ENCODE measurements at places on chromosomes 16 and 17. TPM values are rescaled to one million over a fixed set of nuclear protein-coding genes. Genes with fewer than 3 reads are reported as not detected.

GRCh38 chr16:56346131-56346890, 79.0 kb downstream of the AMFR start:
- DNase-seq: peak; percentile 29

DNA sequence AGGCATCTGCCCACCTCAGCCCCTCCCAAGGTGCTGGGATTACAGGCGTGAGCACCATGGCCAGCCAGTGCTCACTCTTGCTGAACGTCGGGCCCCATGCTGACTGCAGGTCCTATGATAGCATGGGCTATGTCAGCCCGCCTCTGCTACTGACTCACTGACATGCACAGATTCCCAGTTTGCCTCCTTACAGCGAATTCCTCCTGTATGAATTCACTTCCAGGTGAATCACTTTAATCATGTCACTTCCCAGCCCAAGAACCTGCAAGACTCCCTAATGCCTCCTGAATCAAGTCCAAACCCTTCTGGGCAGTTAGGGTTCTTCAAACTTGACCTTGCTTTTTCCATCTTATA, 16.1 kb upstream of the UBTF start:
- no peak for DNase-seq

GRCh38 chr16:63806794-63807506, 1314.9 kb downstream of the CDH11 start:
- no peak for DNase-seq

CCL16 gene
- not detected for total RNA-seq

- no peak for DNase-seq
Measured at GRCh38 chr17:3843935-3844516, 2.0 kb downstream of the NCBP3 start.

GRCh38 chr17:20095336-20096080, 86.3 kb downstream of the SPECC1 start:
- DNase-seq: peak; percentile 85

GRCh38 chr16:48013491-48013901, 142.3 kb downstream of the ABCC12 start:
- DNase-seq: no peak

DNA sequence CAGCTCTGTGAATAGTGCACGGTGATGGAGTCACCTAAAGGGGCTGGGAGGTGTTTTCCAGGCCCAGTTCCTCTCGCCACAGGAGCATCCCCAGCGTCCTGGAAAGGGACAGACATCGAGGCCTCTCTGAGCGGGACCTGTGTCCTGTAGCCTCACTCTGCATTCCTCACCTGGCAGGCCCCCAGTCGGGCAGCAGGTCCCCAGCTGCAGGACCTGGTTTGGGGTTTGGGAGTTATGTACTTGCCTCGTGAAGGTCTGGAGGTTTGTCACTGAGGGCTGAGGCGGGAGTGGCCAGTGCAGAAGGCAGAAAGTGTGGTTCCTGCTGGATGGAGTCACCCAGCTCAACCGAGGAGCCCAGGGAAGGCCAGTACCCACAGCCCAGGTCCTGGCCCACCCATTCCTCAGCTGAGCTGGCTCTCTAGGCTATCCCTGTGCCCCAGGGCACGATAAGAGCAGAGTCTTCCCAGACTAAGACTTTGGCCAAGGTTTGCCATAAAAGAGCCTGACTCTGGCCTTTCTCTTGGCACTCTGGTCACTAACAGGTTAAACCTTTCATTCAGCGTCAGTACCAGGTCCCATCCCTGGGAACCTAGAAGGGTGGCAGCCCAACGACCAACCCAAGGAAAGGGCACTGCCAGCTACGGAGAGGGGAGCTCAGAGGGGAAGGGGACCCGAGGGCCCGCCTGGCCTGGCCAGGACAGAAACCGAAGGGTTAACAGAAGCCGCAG, 24.4 kb downstream of the TBX4 start:
- DNase-seq: no peak

CORO7 gene
- 11.6 TPM for total RNA-seq

DNA sequence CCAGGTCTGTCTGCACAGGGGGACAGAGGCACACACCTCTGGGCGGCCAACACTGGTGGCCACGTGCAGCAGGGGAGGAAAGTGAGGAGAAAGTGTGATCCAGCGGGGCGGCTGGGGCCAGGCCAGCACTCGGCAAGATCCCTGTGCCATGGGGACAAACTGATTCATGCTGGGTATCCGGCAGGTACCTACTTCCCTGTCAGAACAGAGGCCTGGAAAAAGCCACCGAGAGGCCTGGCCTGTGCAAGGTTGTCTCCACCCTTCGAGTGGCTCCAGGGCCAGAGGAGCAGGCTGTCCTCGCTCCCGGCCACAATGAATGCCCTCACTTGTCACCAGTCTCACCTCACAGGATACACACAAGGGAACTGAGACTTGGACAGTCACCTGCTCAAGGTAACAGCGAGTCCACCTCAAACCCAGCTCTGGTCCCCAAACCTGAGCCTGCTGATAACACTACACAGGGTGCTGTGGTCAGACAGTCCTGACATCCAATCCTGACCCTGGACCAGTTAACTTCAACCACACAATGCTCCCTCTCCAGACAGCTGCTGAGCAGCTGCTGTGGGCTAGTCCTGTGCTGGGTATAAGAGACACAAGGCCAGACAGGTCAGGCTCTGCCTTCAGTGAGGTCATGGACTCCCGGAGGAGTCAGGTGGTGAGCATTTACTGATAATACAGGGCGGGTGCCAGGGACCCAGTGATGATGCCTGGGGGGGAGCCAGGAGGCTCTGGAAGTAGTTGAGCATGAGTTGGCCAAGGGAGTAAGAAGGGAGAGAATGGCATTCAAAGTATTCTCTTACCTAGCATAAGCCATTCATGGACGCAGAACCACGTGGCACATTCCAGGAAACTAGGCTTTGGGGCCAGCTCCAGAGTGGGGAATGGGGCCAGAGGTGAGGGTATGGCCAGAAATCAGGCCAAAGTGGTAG, 53.0 kb downstream of the VAC14 start:
- DNase-seq: no peak

HES7 gene
- total RNA-seq: 0.13 TPM

GRCh38 chr16:6035161-6035560, 937.6 kb upstream of the EEF2KMT start:
- DNase-seq: no peak

- DNase-seq: peak; percentile 55
Measured at GRCh38 chr16:23074423-23074822, 74.8 kb downstream of the USP31 start.

LRRC37A2 gene
- total RNA-seq: 5.1 TPM

DNA sequence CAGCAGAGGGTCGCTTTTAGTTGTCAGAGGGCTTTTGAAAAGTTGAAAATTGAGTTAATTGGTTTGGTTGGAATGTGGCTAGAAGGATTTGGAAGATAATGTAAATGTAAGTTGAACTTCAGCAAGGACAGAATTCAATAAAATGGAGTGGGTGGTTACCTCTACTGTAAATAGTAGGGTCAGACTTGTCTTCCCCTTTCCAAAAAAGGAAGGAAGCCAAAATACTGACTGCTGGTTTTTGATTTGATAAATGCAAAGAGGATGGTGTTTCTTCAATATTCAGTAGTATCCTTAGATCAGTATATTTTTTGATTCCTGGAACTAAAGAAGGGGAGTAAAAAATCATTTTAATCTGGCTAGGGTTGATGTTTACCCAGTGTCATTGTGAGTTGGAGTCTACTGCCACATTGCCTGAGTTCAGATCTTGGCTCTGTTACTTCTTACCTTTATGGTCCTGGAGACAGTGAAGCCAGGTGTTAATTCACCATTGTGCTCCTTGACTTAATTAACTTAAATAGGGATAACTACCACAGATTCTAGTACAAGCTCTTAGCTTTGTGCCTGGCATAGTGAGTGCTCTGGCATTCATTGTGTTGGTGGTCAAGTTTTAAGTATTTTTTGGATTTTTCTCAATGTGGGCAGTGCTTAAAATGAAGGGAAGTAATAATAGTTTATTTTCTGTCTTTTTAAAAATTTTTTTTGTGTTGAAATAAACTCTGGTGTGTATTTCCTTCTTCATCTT, 4.4 kb downstream of the HAPSTR1 start:
- DNase-seq: no peak

TBC1D3I gene
- total RNA-seq: 0.30 TPM

DNA sequence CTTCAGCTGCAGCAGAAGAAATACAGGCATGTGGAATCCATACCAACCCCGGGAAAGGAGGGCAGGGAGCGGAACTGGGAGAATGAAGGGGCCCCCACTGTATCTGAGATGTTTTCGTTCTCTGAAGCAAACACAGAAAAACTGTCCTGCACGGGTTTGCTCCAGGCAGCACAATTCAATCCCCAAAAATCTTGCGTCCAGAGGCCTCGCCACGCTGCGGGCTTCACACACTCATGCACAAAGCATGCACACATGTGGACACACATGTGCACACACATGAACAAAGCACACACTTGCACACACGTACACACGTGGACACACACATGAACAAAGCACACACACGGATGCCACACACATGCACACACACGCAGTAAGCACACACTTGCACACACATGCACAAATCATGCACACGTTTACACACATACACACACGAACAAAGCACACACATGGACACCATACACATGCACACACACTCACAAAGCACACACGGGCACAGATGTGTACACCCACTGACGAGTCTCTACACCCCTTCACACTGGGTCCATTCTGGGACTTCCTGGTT, 27.3 kb downstream of the COX4I1 start:
- no peak for DNase-seq

GRCh38 chr16:86761111-86762031, 183.0 kb downstream of the FOXL1 start:
- DNase-seq: peak; percentile 77

DNA sequence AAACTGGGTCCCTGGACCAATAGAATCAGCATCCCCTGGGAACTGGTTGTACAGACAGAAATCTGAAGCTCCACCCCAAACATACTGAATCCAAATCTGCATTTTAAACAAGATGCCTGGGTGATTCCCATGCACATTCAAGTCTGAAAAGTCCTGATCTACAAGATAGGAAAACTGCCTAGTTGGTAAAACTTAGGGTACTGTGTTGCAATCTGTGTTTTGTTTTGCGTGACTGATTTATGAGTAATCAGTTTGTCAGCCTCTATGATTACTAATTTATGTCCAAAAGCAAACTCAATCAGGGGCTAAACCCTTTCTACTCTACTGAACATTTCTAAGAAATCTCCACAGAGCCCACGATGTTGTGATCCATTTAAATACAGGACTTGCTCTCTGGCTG, 103.8 kb downstream of the YPEL2 start:
- no peak for DNase-seq

DNA sequence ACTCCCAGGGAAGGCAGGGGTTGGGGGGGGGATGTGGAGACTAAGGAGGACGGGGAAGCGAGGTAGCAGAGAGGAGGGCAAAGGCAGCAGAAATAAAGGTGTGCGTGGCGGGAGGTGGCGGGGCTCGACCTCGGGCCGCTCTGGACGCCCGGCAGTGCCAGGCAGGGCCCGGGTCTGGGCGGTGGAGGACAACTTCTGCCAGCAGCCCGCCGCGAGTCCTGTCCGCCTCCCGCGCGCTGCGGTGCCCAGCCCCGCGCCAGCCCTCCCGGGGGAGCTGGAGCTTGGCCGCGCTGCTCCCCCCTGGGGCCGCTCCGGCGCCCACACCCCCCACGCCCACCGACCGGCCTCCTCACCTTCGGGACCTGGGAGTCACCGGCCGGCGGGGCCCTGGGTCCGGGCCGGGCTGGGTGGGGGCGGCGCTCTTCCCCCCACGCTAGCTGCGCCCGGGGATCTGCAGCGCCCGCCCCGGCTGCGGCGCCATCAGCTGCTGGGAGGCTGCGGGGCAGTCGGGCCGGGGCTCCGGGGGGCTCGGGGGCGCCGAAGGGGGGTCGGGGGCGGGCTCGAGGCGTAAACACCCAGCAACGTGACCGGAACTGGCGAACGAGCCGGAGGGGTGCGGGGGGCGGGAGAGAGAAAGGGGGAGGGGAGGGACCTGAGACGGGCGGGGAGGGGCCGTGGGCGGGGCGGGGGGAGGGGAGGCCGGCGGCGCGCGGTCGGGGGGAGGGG, at the start of gene CCDC92B:
Gene CCDC92B, minus strand, starts transcription at position 595 of the 726 bp plus-strand sequence. CDS start 14,507 bp downstream, outside the sequence.
- no peak for DNase-seq

ITGA2B gene
- total RNA-seq: 0.62 TPM

GRCh38 chr16:50889276-50889675, 147.4 kb downstream of the CYLD start:
- no peak for DNase-seq

DNA sequence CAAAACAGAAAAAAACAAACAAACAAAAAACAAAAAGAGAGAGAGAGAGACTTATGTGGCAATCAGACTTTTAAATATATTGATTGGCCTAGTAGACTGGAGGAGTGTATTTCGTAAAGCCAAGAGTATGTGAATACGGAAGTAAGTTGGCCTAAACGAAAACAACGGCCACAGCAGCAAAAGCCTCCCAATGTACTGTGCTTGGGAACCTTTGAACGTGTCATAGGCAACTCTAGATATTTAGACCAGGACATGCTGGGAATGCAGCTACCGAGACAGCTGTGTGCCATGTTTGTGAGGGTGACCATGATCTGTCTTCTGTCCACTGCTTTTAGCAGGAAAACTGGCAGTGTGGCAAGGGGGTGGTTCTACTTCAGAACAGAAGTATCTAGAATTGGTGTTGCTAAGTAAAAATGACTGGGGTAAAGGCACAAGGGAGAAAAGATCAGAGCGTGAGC, 7.4 kb downstream of the MAF start:
- no peak for DNase-seq

HOXB9 gene
- total RNA-seq: not detected

DNA sequence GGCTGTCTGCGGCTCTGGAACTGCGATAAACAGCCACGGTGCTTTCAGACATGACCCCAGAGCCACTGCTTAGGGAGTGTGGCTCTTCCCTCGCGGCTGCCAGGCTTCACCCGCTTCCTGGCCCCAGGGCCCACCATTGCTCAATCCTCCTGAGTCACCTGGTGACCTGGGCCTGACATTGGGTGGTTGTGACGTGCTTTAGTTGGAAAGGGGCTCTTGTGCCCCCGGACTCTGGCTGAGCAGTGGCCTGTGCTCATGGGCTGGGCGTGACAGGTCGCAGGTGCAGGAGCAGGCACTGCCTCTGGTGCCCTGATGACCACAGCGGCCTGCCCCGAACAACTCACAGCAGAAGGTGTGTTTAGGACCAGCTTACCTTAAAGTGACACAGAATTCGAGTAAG, 8.6 kb upstream of the NUDT16L1 start:
- DNase-seq: no peak

- no peak for DNase-seq
Measured at GRCh38 chr16:70611224-70611598, 35.1 kb upstream of the IL34 start.

PRAC1 gene
- total RNA-seq: not detected

DNA sequence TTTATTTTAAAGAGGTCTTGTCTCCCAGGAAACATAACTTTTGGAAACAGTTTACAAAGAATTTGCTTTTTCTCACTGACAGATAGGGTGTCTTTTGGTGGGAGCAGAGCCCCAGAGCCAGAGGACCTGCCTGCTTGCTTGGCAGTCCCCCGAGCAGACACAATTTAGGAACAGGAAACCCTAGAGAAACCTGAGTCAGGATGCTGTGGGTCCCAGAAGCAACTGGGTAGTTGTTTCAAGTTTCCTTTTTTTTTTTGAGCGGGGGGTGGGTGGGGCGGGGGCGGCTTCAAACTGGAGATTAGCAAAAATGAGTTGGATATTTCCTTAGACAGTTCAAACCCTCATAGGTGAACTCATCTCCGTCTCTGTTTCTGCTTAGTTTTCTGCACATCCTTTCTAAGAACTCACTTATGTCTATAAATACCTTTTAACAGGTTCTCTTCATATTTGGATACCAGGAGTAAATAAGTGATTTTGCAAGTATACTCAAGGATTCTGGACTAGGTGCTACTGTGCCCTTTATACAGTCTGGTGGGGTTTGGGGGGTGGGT, 135.1 kb downstream of the PRKCA start:
- DNase-seq: no peak

PRCD gene
- 4.0 TPM for total RNA-seq
